ENCODE measurements at places on chromosomes 6 and 20.

- no peak for DNase-seq
Observed at GRCh38 chr6:73710470-73710869, 14.5 kb downstream of the CD109 start.

- no peak for DNase-seq
Observed at GRCh38 chr20:10218536-10219451, at the start of gene SNAP25. Gene SNAP25, plus strand, starts transcription at chr20:10218830. Its CDS starts 56,662 bp downstream, at chr20:10275492.

DNA sequence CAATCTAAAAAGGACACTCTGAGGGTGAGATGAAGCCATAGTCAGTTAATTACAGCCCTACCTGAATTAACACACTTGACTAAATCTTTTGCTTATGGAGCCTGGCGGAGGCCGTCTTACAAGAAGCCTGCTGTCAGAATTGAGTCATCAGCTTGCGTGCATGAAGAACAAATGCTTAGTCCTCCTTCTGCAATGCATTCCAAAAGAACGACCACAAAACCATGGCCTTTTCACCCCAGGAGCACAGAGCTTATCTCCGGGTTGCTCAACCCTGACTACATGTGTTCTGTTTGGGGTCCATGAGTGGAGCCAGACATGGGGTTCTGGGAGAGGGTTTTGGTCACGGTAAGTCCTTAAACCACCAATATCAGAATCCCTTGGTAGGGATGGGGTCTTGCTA lies 318.1 kb downstream of the CLIC5 start:
- peak; percentile 66 for DNase-seq

DNA sequence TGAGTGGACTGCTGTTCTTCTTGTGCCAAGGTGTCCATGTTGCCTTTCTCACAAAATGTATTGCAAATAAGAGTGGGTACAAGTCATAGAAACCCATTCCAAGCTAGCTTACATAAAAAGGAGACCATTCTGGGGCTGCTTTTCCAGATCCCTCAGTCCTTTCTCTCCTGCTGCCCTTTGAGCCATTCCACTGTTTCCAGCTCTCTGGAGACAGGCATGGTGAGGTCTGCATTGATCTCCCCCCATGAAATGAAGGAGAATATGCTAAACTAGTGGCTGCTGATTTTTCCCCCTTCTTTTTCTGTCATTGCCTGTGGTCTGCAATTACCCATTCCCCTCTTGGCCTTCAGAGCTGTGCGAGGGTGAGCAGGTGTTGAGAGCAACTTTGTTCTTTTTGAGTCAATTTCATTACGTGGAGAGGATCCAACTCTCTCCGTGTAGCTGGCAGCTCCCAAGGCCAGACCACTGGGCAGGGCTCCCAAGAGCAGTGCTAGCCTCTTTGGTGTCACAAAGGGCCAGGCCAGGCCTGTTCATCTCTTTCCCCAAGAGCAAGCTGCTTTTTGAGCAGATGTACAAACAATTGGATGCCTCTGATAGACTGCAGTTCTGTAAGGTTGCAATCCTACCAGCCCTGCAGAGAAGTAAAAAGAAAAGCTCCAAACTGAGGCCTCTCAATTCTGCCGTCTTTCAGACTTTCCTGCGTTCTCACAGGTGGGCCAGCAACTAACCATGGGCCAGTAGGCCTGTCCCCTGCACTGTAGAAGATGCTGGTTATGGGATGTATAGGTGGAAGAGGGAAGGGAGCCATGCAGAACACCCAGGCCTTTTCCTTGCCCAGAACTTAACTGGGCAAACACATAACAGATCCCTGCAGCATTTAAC lies 96.1 kb upstream of the ARMC2 start:
- no peak for DNase-seq

- DNase-seq = no peak
Observed at GRCh38 chr6:52417675-52418111, 2.4 kb upstream of the EFHC1 start.

DNA sequence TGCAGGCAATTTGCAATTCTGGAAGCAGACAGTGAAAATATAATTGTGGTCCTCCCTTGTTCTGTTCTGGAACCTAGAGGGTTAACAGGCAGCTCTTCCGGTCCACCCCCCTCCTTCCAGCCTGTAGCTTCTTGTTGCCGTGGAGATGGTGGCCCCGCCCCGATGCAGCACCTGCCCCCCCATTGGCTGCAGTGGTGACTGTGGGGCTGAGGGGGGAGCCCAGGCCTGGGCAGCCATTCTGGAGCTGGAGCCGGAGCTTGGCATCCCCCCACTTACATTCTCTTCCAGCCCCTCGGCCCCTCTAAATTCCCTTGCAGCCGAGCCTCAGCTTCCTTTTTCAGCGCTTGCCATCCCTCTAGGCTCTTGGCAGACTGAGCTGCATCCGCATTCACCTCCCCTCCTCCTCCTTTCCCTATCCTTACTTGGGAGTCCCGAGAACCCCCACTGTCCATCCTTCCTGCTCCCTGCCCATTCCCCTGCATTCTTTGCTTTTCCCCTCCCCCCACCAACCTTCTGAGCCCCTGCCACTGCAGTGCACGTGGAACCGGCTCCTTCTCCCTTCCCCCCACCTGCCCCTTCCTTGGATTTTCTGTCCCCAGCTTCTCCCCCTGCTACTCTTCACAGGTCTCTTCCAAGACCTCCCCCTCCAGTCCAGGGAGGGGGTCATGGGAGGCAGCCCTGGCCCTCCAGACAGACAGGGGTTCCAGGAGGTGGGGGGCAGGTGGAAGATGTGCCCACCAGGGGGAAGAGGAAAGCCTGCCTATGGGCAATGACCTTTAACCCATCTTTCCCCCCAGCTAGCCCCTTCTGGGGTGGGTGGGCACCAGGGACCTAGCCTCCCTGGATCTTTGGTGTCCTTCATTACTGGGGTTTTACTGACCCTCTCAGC lies 11.4 kb downstream of the SYNGAP1 start:
- peak; percentile 33 for DNase-seq

Measured in AML-193 (cell line).